ENCODE measurements at places on chromosomes 13 and 19.

GRCh38 chr19:31099515-31100205 is 249.6 kb downstream of the TSHZ3 start:
- H3K4me1 ChIP-seq, result no peaks in the 10 kb centered on the region
- no peaks in the 10 kb centered on the region for H3K36me3 ChIP-seq
- no peak overlapping the region for H3K27ac ChIP-seq
- DNase-seq, result no peak
- H3K4me3 ChIP-seq, result no peak overlapping the region

GRCh38 chr19:18494267-18494607 is 27.6 kb downstream of the ELL start:
- H3K4me1 ChIP-seq, result peaks cover 34% of the 10 kb centered on the region
- peak overlapping the region; percentile 78 for H3K27ac ChIP-seq
- H3K27me3 ChIP-seq, result peaks cover 4% of the 10 kb centered on the region
- H3K36me3 ChIP-seq, result no peaks in the 10 kb centered on the region
- no peak for DNase-seq
- H3K4me3 ChIP-seq, result no peak overlapping the region

DNA sequence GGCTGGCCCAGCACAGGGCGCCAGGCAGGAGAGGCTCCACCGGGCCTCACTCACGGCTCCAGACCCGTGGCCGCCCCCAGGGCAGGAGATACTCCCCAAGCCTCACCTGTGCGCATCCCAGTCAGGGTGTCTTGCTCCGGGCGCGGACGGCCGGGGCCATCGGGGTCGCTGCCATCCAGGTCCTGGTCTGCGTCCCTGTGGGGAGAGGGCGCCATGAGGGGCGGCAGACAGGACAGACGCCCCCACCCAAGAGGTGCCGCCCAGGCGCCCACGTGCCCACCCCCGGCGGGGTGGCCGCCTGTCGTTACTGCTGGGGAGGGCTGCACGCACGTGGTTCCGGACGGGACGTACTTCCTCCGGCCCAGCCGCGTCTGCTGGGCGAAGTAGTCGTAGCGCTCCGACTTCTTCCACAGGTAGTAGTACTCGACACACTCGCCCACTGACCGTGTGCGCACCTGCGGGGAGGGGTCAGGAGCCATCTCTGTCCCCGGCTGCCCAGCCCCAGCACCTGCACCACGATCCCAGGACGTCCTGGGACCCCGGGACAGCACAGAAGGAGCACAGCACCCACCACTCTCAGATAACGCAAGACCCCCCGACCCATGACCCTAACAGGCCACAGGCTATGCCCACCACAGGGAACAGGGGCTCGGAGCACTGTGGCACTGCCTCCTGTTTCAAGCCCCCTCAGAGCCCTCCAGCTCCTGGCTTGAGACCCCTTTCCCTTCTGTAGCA is 17.4 kb upstream of the PLPP2 start:
- H3K4me3 ChIP-seq, result no peak overlapping the region
- peaks cover 12% of the 10 kb centered on the region for H3K36me3 ChIP-seq
- H3K4me1 ChIP-seq, result no peaks in the 10 kb centered on the region

DNA sequence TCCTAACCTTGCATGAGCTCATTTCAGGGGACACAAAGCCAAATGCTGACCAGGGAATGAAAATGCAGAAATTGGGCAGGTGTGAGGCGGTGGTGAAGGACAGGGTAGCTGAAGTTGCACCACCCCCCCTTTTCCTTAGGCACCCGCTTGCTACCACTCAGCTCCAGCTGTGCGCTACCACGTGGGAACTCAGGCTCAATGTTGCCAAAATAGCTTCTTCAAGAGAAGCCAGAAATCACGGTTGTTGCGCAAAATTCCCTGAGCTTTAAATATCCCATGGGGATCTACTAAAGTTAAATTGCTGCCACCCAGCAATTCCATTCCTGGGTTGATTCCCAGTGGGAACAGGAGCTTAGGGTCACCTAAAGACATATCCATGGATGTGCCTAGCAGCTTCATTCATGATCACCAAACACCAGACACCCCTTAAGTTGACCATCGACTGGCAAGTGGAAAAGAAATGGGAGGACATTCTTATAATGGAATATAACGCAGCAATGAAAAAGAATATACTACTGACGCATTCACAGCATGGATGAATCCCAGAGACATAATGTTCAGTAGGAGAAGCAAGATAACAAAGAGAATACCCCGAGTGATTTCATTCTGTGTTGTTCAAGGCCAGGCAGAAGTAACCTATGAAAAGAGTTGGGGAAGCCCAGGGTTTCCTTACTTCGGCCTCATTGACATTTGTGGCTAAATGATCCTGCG is 12.8 kb upstream of the ADGRL1 start:
- no peak overlapping the region for H3K4me3 ChIP-seq
- H3K4me1 ChIP-seq, result peaks cover 15% of the 10 kb centered on the region
- H3K27ac ChIP-seq, result no peak overlapping the region
- no peaks in the 10 kb centered on the region for H3K36me3 ChIP-seq

DNA sequence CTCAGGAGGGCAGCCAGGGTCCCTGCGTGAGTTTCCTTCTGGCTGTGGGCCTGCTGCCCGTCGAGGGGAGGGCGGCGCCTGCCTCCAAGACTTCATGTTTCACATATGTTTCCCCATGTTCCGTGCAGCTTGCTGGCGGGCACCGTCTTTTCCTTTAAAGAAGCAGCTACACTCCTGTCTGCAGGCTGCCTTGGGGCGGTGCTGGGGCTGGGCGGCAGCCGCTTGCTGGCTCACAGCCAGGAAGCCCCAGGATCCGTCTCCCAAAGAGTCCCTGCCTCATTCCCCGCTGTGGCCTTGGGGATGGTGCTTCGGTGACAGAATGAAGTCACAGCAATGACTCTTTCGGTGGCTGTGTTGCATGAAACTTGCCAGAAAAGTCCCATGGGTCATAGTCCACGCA is 24.9 kb downstream of the PIAS4 start:
- DNase-seq, result no peak
- H3K27ac ChIP-seq, result no peak overlapping the region
- H3K4me3 ChIP-seq, result no peak overlapping the region
- no peaks in the 10 kb centered on the region for H3K4me1 ChIP-seq

DNA sequence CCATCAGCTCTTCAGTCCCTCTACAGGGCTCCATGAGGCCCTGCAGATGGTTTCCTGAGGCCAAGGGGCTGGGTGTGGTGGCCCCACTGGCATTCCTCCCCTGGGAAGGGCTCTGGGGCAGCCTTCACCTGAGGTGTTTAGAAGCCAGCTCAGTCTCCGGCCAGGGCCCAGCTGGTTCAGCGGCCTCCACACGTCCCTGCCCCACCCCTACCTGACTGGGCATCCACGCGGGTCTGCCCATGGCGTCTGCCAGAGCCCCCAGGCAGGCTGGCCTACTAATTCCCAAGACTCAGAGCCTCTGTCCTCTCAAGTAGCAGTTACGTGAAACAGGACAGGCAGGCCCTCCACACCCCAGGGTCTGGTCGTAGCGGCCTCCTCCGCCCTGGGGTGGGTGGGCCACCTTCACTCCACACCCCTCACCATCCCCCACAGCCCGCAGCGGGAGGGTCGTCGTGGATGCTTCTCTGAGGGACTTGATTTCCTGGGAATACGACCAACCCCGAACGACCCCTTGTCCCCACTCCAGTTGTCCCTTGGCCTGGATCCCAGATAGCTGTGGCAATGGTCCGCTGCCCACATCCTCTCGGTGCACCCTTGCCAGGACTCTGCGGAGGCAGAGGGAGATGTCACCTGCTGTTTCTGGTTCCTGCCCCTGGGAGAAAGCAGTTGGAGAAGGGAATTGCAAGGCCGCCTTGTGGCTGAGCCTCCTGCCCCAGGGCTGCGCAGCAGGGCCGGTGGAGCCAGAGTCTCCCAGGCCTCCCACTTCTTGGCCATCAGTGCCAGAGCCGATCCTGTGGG is 24.3 kb downstream of the CAPN12 start:
- H3K4me3 ChIP-seq, result no peak overlapping the region
- H3K36me3 ChIP-seq, result peaks cover 10% of the 10 kb centered on the region
- peaks cover 33% of the 10 kb centered on the region for H3K27me3 ChIP-seq
